Dorsolateral prefrontal cortex (tissue), 122 donors: ENCODE measurements at places on chromosomes 13 and 19.

- no peak for DNase-seq
These were observed 334.6 kb downstream of the MYO16 start for GRCh38 chr13:108963846-108964600.

DNA sequence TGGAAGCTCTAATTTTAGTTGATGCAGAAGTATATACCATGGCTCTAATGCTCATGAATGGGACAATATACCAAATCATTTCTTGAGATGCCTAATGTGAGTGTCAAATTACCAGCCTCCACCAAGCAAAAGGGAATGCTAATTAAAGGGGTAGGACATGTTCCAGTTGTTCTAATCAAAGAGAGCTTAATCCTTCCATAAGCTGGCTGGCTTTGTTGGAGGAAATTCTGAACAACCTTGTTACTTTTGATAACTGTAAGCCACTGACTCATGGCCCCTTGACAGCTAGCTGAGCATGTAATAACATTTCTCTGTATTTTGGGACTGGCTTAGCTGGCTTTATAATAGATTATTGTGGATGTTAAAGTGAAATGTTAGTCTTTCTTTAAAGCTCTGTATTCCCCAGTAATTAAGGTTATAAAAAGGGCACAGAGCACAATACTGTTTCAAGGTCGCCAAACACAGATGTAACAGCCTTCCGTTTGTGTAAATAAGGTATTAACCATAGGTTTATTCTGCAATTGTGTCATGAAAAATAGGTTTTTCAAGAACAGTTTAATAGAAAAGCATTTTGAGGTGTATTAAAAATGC is 1194.0 kb downstream of the PCDH9 start:
- no peak for DNase-seq

- no peak for DNase-seq
These were observed 406.9 kb downstream of the RFC3 start for GRCh38 chr13:34224877-34225276.

GRCh38 chr13:46864941-46865340 is 31.9 kb downstream of the HTR2A start:
- no peak for DNase-seq

DNA sequence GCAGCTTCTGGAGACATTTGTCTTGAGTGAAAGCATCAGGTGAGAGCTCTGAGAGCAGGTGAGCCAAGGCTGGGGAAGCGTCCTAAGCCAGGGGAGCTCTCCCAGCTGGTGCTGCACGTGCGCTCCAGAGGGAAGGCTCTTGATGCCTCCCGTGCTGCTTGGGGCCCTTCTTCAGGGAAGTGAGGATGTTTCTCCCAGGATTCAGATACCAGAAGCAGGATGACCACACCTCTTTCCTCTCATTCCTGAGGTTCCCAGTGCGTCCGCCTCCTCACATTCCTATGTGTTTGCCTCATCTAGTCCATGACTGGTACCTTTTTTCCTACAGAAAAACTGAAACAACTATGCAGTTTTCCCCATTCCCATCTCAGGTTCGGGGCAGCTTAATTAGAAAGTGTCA is 231.0 kb upstream of the IRS2 start:
- no peak for DNase-seq

GRCh38 chr19:41416194-41416674 is 10.9 kb downstream of the B3GNT8 start:
- no peak for DNase-seq

DNA sequence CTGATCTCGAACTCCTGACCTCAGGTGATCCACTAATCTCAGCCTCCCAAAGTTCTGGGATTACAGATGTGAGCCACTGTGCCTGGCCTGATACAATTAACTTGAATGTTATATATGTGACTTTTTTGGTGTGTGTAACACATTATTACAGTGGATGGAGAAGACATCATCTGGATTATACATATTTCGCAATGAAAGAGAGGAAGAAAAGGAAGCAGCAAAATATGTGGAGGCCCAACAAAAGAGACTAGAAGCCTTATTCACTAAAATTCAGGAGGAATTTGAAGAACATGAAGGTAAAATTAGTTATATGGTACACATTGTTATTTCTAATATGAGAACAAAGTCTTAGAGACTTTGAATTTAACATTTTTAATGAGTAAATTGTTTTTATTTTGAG is 55.5 kb downstream of the BRCA2 start:
- no peak for DNase-seq

- DNase-seq: no peak
These were observed 233.7 kb upstream of the SOX21 start for GRCh38 chr13:94946039-94946438.

GRCh38 chr13:97435794-97436193 is 1.8 kb downstream of the RAP2A start:
- DNase-seq: no peak
